Aortic smooth muscle cell (primary cell): ENCODE measurements at places on chromosomes 3 and 15. TPM values are rescaled to one million over a fixed set of nuclear protein-coding genes. Genes with fewer than 3 reads are reported as not detected.

The ST8SIA2 gene
- not detected in 2 replicates for total RNA-seq

The RAB6B gene
- 0.13 and 0.19 TPM in 2 replicates for total RNA-seq

The DNAJB8 gene
- total RNA-seq: not detected in 2 replicates

The SLC2A2 gene
- not detected in 2 replicates for total RNA-seq

The ACVR2B gene
- 1.6 and 2.4 TPM in 2 replicates for total RNA-seq

The WDR93 gene
- under 0.01 and 0.06 TPM in 2 replicates for total RNA-seq

The TUSC7 gene
- total RNA-seq: not detected in 2 replicates

The MGLL gene
- total RNA-seq: 6.6 and 18.4 TPM in 2 replicates

The ACKR4 gene
- 157 and 395 TPM in 2 replicates for total RNA-seq

The LRRC34 gene
- total RNA-seq: 3.4 and 3.8 TPM in 2 replicates

The GOLGA6L9 gene
- 0.92 and 1.1 TPM in 2 replicates for total RNA-seq

The NANOGP8 gene
- not detected in 2 replicates for total RNA-seq

The MESP1 gene
- 0.37 and 0.53 TPM in 2 replicates for total RNA-seq

The SEMA3G gene
- under 0.01 and 0.19 TPM in 2 replicates for total RNA-seq

The CCDC39 gene
- total RNA-seq: under 0.01 and 0.12 TPM in 2 replicates

The RARRES1 gene
- 29.4 and 40.8 TPM in 2 replicates for total RNA-seq

The ITIH3 gene
- total RNA-seq: 1.1 and 2.8 TPM in 2 replicates

The BLM gene
- total RNA-seq: 3.3 and 5.3 TPM in 2 replicates

The SCG3 gene
- not detected in 2 replicates for total RNA-seq

The ZSCAN29 gene
- total RNA-seq: 16.1 and 17.3 TPM in 2 replicates

The CDC25A gene
- total RNA-seq: 3.9 and 7.7 TPM in 2 replicates

The ST3GAL6 gene
- total RNA-seq: 4.9 and 11.3 TPM in 2 replicates

The ROPN1 gene
- not detected in 2 replicates for total RNA-seq
